Muscle of arm (tissue), 14 donors: ENCODE measurements at places on chromosomes 4 and X. TPM values are rescaled to one million over a fixed set of nuclear protein-coding genes. Genes with fewer than 3 reads are reported as not detected.

- peak; percentile 13 for DNase-seq
Measured at GRCh38 chrX:102517326-102517725, 787 bp upstream of the TMSB15A start.

- DNase-seq = no peak
Measured at GRCh38 chrX:113980953-113981352, 602.9 kb upstream of the HTR2C start.

The NPFFR2 gene
- 0.36 TPM for polyA plus RNA-seq

GRCh38 chrX:104668550-104668949 lies 102.6 kb downstream of the IL1RAPL2 start:
- peak; percentile 16 for DNase-seq

The RIPPLY1 gene
- 0.78 TPM for polyA plus RNA-seq

DNA sequence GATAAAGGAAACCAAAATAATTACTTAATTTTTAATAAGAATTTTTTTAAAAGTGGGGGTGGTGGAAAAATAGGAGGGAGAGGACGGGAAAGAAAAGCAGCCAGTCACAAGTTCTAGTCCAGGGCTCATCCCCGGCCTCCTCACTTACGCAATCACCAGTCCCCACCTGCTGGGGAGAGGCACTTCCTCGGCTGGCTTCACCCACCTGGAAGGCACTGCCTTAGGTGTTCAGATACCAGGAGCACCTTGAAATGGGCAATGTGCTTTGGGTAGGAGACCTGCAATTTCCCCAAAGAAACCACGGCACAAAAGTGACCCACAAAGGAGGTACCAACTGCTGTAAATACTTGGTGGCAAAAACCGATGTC lies 23.8 kb downstream of the AFAP1 start:
- DNase-seq = no peak

The F8A2 gene
- not detected for polyA plus RNA-seq

DNA sequence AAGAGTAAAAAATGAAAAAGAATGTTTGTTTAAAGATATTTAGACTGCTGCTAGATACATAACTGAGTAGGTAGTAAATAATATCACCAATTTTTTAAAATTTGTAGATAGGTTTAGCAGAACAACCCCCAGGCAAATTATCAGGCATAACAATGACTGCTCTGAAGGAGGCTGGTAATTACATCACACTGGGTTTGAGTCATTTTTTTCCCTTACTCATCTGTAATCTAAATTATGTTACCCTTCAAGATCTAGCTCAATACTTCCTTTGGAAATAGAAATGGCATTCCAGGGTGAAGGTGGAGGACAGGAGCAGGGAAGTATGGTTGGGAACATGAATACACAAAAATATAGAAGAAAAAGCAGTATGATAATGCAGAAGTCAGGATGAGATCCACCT lies 431.6 kb upstream of the MAOA start:
- DNase-seq = no peak

DNA sequence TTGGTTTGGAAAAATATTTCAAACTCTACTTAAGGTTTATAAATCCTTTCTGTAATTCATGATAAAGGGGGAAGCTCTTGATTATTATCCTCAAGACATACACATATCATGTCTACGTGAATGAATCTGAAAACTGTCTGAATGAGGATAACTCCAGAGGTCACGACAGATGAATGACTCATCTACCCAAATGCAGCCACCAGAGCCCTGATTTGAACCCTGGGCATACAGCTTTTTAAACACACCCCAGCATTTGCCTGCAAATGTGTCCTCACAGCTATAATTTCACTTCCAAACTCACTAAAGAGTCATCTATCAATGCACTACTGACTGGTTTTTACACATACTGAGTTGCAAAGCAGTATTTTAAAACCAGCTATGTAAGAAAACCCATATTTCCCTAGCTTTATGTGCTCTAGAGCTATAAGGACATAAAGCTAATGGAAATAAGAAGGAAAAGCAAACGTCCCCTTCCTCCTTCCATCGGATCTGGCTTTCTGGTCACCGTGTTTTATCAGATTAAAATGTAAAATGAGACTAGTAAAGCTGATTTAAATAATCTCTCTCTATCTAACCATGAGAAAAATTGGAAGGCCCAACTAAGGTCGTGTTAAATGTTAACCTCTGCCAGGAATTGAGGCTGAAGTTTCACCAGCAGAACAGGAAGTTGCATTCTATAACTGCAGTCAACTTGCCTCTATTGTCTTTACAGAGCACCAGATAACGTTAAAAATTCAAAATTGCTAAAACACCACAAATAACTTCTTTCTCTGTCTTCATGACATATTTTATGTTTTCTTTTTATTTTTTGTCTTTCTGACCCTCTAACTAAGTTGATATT lies 63.1 kb upstream of the SPP1 start:
- DNase-seq = no peak

DNA sequence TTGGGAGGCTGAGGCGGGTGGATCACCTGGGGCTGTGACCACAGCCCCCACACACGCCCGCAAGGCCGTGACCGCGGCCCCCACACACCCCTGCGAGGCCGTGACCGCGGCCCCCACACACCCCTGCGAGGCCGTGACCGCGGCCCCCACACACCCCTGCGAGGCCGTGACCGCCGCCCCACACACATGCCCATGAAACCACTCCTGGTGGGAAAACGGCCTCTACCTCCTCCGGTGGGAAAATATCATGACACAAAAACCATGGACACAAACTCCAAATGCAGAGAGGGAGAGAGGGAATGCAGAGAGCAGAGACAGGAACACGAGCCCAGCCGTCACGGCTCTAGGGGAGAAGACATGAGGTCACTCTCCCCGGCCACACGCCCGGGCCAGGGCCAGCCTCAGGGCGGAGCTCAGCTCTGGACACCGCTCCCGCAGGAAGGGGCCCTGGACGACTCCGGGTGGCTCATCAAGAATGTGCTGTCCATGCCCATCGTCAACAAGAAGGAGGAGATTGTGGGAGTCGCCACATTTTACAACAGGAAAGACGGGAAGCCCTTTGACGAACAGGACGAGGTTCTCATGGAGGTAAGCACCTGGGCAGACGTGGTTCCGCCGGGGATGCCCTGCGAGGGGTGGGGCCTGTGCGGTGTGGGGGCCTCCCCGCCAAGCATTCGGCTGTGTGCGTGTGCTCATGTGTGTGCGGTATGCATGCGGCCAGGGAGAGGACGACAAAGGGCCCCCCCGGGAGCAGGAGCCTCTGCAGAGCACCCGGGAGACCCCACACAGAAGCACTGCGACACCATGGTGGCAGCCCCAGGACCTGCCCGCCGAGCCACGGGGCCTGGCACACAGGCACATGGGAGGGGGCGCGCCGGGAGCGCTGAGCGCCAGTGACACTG lies 17.4 kb downstream of the ATP5ME start:
- DNase-seq = no peak

DNA sequence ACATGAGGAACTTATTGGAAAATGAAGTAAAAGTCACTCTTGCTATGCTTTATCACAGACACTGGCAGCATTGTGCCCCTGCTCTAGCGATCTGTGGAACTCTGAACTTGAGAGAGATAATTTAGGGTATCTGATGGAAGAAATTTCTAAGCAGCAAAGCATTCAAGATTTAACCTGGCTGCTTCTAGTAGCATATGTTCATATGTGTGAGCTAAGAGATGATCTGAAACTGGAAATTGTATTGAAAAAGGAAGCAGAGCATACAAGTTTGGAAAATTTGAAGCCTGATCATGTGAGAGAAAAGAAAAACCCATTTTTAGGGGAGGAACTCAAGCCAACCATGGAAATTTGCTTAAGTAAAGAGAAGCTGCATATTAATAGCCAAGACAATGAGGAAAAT lies 657.7 kb downstream of the TRAM1L1 start:
- no peak for DNase-seq

GRCh38 chr4:95051702-95052020 lies 293.9 kb downstream of the BMPR1B start:
- DNase-seq = no peak

- DNase-seq = no peak
Measured at GRCh38 chr4:77036206-77036605, 39.6 kb downstream of the CCNI start.

DNA sequence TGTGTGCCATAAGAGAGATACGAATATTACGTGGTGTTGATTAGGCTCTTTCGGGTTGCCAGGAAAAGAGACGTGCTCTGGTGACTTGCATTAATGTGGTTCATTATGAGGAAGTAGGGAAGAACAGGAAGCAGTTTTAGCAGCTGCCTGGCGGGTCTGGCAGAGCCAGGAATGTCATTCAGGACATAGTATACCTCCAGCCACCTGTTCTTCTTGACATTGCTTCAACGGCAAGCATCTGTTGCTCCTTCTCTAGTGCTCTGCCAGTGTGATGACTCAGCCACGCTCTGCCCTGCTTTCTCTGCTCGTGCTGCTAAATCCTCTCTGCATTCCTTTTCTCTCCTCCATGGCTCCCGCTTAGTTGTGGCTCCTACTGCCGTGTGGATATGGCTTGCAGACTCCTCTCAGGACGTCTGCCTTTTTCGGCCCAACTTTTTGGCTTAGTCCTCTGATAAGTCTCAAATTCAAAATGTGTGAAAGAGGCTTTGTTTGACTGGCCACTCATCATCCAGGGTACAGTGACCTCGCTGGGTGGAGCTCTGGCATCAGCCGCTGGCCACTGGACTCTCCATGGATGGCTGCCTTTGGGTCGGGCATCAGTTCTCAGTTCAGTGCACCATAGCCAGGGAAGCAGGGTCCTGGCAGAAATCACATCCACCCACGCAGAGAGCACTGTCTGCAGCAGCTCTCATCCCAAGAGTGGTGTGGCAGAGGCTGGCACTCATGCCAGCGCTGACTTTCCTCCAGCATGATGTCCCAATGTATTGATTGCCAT lies 89.3 kb upstream of the KLF3 start:
- DNase-seq = no peak

The SLC38A5 gene
- polyA plus RNA-seq = 3.6 TPM

DNA sequence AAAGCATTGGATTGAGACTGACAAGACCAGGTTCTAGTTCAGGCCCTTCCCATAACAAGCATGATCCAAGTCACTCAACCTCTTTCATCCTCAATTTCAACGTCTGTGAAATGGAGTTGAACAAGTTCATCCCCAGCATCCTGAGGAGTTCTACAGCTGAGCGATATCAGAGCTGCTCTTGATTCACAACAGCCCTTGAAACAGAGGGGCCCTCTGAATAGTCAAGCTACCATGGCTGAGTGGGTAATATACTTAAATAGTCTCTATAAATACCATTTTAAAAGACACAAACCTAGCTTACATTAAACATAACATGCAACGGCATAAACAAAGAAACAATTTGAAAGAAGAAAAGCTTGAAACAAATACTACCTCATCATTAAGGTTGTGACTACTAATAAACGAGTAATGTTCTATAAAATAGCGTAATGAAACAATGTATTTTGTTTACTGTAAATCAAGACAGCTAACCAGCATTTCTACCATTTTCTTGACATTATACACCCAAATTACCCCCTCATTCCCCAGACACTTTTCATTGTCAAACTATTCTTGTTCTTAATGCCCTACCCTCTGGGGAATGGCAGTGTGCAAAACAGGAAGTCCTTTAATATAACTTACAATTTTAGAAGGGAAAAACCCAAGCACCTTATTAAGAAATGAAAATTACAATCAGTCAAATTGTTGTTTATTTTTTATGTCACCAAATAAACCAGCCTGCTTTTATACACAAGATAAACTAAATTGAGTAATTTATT lies 202.3 kb downstream of the PARM1 start:
- DNase-seq = no peak

The CLNK gene
- 0.07 TPM for polyA plus RNA-seq

DNA sequence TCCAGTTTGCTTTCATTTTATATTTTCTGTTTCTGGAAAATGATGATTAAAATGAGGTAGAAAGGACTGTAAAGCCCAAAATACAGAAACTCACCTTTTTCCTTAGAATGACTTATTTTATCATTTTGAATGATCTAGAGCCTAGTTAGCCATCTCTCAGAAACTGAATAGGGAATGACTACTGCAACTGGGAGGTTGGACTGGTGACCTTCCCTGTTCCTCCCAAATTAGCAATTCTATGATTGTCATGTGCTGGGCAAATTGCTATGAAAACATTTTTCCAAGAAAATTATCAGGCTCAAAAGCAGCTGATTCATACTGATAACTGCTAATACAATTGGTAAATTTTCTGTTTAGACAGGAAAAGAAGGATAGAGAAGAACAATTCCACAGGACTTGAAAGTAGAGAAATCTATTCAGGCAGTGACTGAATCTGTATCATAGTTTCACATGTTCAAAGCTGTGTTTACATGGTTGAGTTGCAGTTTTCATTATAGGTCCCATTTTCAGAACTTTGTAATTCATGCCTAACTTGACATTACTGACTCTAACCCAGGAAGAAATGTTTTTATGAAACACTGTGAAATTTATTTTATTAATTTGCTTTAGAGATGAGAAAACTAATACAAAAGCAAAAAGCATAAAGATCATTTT lies 43.4 kb upstream of the SEC24B start:
- DNase-seq = no peak

DNA sequence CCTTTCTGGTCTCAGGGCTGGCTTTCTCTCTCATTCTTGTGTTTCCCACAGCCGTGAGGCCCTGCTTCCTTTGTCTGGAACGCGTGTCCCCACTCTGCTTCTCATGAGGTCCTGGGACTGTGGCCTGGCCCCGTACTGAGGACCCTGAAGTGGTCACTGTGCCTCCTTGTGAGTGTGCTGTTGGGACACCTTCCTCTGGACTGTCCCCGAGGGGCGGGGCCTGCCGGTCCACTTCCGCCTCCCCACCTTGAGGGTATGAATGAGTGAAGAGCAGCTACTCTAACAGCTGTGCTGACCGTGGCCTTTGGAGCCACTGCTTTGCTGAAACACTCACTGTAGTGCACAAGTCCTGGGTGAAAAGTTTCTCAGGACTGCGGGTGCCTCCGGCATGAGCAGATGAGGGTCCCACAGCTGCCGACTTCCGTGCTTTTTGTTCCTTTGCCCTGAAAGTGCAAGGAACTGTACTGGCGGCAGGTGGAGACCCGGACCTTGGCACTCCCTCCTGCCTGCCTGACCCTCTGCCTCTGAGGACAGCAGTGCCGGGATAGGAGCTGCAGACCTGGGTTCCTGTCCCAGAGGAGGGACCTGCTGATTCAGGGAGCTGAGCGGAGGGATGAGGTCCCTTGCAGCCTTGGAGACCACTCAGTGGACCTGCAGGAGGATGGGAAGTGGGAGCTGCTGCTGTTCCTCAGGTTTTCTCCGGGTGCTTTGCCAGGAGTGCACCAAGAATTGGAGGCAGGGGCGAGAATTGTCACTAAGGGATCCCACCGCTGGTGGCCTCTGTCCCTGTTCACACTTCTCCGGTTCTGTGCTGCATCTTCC lies 38.0 kb downstream of the HTT-AS start:
- DNase-seq = no peak

GRCh38 chr4:152065545-152065944 lies 304.7 kb upstream of the GATB start:
- no peak for DNase-seq

DNA sequence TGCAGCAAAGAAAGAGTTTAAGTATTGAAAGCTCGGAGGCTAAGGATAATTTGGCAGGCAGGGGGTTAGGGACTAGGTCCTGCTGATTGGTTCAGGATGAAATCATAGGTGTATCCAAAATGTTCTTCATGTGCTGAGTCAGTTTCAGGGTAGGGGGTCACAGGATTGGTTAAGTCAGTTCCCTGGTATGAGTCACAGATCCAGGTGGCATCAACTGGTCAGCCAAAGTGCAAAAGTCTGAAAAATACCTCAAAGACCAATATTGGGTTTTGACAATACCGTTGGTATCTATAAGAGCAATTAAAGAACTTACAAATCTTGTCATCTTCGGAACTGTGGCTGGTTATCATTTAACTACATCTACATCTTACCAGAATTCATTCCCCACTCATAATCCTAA lies 25.6 kb upstream of the PRDM8 start:
- DNase-seq = no peak

GRCh38 chrX:106670631-106671030 lies 55.9 kb upstream of the RNF128 start:
- no peak for DNase-seq

- no peak for DNase-seq
Measured at GRCh38 chr4:176242764-176243347, 26.2 kb downstream of the ASB5 start.
